NCI-H1105 (cell line): ENCODE measurements at places on chromosomes 2 and 18.

DNA sequence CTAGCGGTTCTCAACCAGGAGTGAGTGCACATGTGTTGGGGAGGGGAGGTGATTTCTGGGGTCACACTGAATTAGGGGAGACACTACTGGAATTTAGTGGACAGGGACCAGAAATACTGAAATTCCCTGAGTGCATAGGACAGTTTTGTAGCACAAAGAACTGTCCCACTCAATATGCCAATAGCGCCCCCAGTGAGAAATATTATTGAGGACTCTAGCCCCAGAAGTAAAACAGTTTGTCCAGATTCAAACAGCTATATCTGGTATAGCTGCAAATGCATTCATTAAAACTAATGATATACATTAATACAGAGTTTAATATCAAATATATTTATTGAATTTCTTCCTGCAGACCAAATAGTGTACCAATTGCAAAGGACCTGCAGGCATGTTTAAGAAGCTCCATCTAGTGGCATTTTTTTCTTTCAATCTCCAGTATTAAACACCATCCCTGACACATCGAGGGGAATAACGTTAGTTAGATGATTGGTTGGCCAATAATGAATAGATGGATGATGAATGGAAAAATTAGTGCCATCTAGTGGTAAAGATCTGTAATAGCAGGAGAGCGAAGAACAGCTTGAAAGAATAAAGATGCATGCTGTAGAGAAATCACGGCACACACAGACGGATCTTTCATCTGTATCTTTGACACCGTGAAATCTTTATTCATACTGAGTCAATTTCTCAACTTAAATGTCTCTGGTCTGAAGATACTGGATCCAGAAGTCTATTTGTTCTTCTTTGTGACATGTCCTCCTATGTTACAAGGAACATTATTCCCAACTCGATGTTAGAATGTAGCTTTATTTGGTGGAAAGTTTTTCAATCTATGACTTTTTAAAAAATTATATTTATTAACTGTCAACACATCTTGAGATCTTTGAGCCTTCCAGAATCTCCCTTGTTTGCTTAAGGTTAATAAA lies 62.5 kb downstream of the DHRS9 start:
- no peak for DNase-seq

DNA sequence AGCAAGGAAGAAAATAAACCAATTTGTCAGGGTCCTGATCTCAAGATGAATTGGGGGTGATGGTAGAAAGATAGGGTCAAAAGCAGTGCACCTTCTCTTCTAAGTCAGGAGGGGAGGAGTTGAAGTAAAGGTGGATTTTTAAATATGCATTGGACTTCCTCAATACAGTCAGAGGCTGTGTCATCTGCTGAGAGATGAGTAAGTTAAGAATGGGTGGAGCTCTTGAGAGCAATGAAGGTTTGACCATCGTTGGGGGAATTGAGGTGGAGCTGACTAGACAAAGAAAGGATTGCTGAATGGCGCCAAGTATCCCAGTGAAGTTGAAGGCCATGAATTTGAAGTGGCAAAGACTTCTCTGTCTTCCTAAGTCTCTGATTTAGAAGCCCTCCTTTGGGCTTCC lies 18.4 kb upstream of the CPO start:
- no peak for DNase-seq

- DNase-seq = no peak
These were observed 244.2 kb downstream of the EXOC6B start for GRCh38 chr2:72581560-72582181.

- DNase-seq = no peak
These were observed 12.6 kb downstream of the RNF149 start for GRCh38 chr2:101295895-101296294.

DNA sequence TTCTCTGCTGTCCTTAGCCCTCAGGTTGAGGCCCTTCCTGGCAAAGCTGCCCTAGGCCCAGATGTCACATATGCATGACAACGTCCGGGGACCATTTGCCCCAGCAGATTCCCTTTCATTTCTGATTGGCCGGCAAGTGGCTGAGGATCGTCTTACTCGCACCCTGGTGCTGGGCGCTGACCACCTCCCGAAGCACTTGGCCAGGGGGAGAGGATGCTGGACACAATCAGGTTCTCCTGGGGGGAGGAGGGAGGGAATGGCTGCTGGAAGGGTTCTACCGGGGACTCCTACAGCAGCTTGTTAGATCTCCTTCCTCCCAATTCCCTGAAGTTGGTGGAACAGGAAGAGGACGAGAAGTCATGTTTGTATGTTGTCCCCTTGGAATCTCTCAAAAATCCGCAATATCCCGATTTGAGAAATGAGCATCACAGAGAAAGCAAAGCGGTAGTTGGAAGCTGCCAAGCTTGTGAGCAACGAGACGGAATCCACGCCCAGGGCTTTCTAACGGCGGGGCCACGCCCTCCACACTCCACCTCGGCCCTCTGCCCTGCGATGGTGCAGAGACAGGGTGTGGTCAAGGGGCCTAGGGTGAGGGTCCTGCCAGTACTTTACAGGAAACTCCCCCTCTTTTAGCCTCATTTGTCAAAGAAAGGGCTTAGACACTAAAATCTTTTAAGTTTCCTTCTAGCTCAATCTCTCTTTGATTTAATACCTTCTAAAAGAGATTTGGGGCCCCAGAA lies 61.8 kb upstream of the YWHAQ start:
- DNase-seq = no peak

- no peak for DNase-seq
These were observed 40.2 kb upstream of the COPS8 start for GRCh38 chr2:237045449-237045848.

GRCh38 chr18:966759-967576 lies 62.3 kb downstream of the ADCYAP1 start:
- DNase-seq = no peak

DNA sequence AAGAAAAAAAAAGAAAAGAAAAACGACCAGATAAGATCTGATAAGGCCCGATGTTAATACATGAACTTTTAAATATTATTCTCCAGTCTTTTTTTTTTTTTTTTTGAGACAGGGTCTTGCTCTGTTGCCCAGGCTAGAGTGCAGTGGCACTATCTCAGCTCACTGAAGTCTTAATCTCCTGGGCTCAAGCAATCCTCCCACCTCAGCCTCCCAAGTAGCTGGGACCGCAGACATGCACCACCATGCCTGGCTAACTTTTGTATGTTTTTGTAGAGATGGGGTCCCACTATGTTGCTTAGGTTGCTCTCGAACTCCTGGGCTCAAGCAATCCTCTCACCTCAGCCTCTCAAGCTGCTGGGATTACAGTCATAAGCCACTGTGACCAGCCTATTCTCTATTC lies 1.6 kb downstream of the ABCG5 start:
- DNase-seq = no peak

- no peak for DNase-seq
These were observed 119.1 kb upstream of the STPG4 start for GRCh38 chr2:47274054-47274782.

GRCh38 chr2:99794414-99794813 lies 304.6 kb upstream of the REV1 start:
- no peak for DNase-seq

DNA sequence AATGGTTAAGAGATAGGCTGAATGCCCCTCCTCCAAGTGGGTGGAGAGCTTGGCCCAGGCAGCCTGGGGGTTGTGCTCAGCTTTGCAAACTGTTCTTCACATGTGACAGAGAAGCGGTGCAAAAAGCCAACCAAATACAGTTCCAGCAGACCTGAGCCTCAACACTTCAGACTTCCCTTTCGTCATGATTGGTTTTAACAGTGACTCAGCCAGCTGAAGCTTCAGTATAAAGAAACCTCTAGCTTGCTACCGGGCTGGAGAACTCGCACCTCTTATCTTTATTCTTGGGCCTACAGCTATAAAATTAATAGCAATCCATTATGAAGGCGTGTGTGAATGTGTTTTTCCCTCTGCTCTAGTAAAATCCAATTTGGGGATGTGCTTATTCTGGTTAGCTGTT lies 20.0 kb downstream of the SETBP1 start:
- no peak for DNase-seq

DNA sequence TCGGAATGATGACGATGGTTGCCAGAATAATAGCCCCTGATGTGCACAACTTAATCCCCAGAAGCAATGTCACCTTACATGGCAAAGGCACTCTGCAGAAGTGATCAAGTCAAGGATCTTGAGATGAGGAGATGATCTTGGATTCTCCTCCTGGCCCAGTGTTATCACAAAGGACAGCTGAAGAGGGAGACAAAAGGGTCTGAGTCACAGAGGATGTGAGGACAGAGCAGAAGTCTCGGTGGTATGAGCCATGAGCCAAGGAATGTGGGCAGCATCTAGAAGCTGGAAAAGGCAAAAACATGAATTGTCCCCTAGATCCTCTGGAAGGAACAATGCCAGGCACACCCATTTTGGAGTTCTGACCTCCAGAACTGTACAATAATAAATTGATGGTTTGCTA lies 358.5 kb downstream of the MYCN start:
- no peak for DNase-seq

- DNase-seq = no peak
These were observed 94.2 kb upstream of the RAB27B start for GRCh38 chr18:54734059-54734458.

GRCh38 chr2:161406316-161406715 lies 9.8 kb upstream of the TBR1 start:
- no peak for DNase-seq

DNA sequence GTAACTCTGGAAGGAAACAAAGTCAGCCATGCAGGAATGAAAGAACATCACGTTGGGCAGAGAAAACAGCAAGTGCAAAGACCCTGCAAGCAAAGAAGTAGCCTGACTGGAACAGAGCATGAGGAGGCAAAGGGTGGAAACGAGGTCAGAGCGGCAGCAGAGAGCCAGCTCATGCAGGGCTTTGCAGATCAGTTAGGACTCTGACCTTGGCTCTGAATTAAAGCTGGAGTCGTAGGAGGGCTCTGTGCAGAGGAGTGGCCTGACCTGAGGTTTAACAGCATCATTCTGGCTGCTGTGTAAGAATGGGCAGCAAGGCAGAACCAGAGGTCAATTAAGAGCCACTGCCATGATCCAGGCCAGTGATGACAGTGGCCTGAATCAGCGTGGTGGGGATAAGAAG lies 220.7 kb downstream of the PRKCE start:
- no peak for DNase-seq

DNA sequence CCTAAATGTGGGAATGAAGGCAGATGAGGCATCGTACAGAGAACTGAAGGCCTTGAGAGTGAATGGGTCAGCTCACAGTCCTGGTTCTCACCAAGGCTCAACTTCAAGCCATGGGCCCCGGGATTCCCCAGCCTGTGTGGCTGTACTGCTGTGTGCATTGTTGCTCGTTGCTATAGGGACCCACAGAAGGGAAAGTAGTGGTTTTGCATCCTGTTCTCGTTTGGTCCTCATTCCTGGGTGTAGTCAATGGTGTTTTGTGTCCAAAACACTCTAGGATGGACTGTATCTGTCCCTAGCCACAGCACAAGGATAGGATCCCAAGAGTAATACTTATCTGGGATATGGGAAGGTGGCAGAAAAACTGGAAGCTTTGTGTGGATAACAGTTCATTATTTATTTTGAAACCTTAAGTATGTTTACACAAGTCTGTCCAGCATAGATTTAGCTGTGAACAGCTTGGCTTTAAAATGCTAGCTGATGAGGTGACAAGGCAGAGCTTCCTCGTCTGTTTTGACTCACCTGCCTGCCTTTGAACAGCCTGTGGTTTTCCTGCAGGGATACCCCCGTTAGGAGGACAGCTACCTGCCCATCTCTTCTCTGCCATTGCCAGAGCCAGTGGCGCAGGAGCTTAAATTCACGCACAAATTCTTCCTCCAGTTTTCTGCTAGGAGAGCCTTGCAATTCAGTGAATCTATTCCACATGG lies 85.0 kb downstream of the WDSUB1 start:
- no peak for DNase-seq

GRCh38 chr2:47003641-47004427 lies 88.2 kb upstream of the MCFD2 start:
- no peak for DNase-seq

DNA sequence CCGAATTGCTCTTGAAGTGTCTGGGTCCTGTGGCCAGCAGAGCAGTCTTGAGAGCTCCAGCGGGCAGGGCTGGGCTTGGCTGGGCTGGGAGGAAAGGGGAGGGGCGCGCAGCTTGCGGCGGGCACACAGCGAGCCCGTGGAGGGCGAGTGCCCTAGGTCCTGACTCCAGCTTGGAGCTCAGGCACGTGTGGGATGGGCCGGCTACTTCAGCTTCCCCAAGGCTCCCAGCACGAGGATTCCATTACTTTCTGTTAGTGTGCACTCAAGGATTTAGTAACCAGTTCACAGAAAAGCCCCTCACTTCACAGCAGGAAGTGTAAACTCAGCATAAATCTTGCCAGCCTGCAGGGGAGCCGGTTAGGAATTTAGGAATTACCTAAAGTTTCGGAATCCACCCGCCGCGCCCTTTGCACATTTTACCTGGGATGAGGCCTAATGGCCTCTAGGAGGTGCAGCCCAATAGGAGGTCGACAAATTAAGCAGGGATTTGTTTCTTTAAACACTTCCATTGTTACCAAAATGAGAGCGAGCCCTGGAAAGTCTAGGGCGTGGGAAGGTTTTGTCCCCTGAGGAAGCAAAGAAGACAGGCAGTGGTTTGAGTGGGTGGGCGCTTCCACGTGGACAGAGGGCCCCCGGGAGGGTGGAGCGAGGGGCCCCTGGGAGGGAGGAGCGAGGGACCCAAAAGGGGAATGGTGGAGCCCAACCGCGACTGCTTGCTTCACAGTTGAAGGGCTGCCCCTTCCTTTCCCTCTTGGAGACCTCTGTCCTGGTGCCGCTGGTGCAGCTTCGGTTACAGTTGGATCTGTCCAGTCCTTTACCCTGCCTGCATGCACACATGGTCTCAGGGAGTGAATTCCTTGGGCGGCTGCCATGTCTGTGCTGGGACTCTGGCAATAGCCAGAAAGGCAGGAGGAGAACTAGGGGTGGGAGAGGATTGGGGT lies 93.3 kb downstream of the CTAGE1 start:
- DNase-seq = no peak

GRCh38 chr2:3575534-3576262 lies 638 bp downstream of the RPS7 start:
- DNase-seq = no peak

GRCh38 chr2:134737671-134738070 lies 18.9 kb upstream of the TMEM163 start:
- no peak for DNase-seq

GRCh38 chr18:45997700-45998151 lies 30.6 kb upstream of the EPG5 start:
- no peak for DNase-seq

- no peak for DNase-seq
These were observed 476.7 kb upstream of the RAB6C start for GRCh38 chr2:129502781-129503180.

- DNase-seq = no peak
These were observed 25.5 kb upstream of the ZCCHC2 start for GRCh38 chr18:62497190-62497772.

DNA sequence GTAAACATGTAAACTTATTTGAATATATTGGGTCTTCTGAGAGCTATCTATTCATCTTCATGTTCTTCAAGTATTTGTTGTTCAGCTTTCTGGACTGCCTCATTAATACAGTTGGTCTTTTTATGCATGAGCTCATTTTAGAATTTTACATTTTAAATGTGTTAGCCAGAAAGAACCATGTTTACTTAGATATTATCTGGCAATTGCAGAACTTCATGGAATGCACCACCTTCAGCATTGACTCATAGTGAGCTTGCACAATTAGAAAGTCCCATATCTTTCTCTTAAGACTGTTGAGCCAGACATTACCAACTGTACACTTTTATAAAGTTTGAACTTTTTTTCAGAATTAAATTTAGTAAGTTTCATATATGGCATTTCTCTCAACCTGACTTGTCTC lies 536.7 kb downstream of the RIT2 start:
- no peak for DNase-seq
